ENCODE measurements at places on chromosomes 5 and 9.

GRCh38 chr9:133959966-133960567 is 32.1 kb downstream of the VAV2 start:
- no peak for DNase-seq

DNA sequence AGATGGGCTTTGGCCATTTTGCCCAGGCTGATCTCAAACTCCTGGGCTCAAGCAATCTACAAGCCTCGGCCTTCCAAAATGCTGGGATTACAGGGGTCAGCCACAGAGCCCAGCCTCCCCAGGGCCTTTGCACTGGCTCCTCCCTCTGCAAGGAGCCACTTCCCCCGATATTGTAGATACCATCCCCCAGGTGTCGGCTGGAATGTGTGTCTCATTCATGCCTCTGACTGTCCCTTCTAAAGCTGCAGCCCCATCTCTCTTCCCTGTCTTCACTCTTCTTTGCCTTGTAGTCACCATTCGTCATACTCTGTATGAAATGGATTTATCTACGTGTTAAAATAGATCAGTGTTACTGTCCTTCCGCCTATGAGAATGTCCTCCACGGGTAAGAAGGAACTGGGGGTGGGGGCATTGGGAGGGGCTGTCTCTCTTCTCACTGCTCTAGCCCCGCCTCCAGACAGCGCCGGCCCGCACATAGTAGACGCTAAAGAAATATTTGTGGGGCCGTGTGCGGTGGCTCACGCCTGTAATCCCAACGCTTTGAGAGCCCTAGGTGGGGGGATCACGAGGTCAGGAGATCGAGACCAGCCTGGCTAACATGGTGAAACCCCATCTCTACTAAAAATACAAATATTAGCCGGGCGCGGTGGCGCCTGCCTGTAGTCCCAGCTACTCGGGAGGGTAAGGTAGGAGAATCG is 68.5 kb downstream of the LMX1B start:
- no peak for DNase-seq

DNA sequence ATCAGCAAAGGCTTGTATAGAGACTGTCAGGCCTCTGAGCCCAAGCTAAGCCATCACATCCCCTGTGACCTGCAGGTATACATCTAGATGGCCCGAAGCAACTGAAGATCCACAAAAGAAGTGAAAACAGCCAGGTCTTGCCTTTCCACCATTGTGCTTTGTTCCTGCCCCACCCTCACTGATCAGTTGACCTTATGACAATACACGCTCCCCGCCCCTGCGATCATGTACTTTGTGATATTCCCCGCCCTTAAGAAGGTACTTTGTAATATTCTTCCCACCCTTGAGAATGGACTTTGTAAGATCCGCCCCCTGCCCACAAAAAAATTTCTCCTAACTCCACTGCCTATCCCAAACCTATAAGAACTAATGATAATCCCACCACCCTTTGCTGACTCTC is 18.6 kb upstream of the NPM1 start:
- DNase-seq = no peak

- no peak for DNase-seq
Observed at GRCh38 chr5:171534043-171534895, 114.8 kb downstream of the FGF18 start.

GRCh38 chr5:141149812-141150211 is at the start of gene PCDHB6:
Gene PCDHB6 (plus strand): TSS chr5:141150057. CDS start chr5:141150258, 201 bp downstream.
- DNase-seq = peak; percentile 23

GRCh38 chr5:167725741-167726140 is 565.7 kb upstream of the WWC1 start:
- DNase-seq = no peak

GRCh38 chr9:31027678-31028077 is 1356.8 kb upstream of the ACO1 start:
- no peak for DNase-seq

- DNase-seq = no peak
Observed at GRCh38 chr5:158285698-158286097, 426.8 kb upstream of the CLINT1 start.

DNA sequence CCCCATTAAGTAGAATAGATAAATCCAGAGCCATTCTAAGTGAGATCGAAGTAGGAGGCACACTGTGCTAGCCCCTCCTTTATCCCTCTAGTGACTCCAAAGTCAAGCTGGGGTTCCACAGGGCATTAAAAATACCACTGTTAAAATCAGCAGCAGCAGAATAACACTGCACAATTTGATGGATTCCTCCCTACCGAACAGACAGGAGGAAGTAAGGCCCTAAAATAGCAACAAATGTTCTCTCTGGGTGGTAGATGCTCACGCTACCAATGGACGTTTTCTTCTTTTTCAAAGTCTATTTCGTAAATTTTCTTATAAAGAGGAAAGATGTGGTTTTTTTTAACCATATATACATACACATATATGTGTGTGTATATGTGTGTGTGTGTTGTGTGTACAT is 54.4 kb downstream of the FBXW11 start:
- DNase-seq = no peak

DNA sequence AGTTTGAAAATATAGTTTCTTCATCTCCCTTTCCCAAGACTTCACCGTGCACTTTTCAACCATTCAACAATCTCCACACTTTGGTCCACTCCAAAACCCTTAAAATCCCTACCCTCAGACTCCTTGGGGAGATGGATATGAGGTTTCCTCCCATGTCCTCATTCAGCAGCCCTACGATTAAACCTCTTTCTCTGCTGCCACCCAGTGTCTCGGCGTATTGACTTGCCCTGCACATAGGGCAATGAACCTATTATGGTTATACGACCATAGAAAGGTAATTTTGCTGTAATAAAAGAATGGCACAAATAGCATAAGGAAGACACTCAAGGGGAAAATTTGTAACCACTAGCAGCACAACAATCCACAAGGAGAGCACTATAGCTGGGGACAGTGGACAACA is 803.5 kb downstream of the TLE1 start:
- no peak for DNase-seq

DNA sequence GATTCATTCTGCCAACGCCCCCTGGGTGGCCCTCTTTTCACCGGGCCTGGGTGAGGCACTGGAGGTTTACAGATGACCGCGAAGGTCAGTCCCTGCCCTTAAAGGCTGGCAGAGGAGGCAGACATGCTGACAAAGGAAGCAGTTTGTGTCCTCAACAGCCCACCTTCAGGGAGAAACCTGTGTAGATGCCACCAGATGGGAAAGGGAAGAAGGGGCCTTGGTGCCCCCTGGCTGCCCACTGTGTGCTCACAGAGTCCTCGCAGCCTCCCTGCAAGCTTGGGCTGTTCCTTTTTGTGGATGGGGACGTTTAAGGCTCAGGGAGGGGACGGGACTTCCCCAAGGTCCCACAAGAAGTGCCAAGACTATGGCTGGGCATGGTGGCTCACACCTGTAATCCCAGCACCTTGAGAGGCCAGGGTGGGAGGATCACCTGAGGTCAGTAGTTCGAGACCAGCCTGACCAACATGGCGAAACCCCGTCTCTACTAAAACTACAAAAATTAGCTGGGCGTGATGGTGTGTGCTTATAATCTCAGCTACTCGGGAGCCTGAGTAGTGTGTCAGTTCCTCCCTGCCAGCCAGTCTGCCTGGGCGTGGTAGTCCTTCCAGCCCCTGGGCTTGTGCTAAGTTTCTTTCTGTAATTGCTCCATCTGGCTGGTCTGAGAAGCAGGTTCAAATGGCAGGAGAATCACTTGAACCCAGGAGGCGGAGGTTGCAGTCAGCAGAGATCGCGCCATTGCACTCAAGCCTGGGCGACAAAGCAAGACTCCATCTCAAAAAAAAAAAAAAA is 36.2 kb downstream of the NEK6 start:
- no peak for DNase-seq

DNA sequence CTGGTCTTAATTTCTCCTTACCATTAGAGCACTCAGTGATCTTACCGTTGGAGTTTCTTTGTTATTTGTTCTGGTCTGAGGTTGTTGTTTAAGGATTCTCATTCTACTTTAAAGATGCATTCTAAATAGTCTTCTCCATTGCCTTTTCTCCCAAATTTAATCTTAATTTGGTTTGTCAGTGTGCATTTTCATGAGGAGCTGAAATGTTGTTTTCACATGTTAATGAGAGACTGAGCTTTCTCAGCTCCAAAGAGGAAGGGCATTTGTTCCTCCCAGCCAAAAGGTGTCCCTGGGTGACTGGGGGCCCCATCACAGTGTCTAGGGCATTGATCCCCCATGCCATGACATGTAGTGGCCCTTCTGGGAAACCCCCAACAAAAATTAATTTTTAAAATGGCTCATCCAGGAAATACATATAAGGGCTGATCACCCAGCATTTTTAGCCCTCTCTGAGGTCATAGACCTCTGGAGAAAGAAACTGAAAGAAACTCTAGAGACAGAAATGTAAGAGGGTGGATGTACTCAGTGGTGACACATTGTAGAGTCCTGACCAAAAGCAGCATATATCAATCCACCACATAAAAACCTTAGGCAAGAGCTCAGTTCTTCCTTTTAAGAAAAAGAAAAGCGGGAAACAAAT is 240.4 kb upstream of the RAI14 start:
- no peak for DNase-seq

- no peak for DNase-seq
Observed at GRCh38 chr9:87884578-87885459, 2.1 kb downstream of the SPATA31E1 start.

GRCh38 chr5:168072665-168073064 is 218.8 kb upstream of the WWC1 start:
- DNase-seq = no peak

DNA sequence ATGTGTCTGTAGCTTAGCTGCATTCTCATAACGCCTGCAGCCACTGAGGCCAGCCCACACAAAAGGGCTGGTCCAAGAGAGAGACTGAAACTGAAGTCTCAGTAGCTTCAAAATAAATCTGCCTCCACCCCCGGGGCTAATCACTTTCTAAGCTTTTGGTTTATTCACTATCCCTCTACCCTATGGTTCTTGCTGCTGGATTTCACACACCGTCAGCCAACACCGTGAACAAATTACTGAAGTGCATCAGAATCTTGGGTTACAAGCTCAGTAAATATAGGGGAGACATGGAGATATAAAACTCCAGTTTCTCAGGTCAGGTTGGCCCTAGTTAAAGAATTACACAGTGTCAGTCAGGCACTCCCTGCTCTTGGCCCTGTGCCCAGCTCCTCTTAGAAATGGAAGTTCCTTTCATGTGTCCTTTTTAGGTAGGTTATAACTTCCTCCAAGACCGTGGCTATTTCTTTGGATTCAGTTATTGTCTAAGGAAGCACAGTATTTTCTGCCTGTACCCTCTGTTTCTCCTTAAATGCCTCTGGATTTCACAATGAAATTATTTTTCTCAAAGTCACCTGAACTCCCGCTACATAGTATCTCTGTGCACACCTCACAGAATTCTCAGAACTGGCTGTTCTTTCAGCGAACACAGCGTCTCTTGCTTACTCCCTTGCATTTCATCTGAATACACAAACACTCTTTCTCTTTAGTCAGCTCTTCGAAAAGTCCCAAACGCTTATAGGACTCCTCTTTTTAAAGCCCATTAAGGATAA is 112.5 kb downstream of the FAM174A start:
- DNase-seq = no peak

GRCh38 chr5:103275851-103276250 is 17.3 kb downstream of the MACIR start:
- no peak for DNase-seq

DNA sequence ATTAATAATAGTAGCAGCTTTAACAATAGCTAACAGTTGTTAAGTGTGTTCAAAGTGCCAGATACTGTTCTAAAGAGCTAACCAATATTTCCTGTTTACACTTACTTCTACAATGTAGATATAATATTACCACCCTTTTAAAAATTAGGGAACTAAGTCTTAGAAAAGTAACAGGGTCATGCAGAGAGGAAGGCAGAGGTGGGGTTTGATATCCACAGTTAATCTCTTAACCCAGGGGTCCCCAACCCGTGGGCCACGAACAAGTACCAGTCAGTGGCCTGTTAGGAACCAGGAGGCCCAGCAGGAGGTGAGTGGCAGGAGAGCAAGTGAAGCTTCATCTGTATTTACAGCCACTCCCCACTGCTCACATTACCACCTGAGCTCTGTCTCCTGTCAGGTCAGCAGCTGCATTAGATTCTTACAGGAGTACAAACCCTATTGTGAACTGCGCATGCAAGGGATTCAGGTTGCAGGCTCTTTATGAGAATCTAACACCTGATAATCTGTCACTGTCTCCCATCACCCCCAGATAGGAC is 89.1 kb downstream of the ACTL7B start:
- no peak for DNase-seq

- no peak for DNase-seq
Observed at GRCh38 chr5:133325864-133326263, 274.1 kb downstream of the HSPA4 start.

- no peak for DNase-seq
Observed at GRCh38 chr5:80676706-80677105, 21.9 kb upstream of the DHFR start.

GRCh38 chr5:179793468-179794139 is at the start of gene LTC4S:
Gene LTC4S (plus strand): TSS chr5:179793986. CDS start chr5:179794081, 95 bp downstream.
- no peak for DNase-seq

DNA sequence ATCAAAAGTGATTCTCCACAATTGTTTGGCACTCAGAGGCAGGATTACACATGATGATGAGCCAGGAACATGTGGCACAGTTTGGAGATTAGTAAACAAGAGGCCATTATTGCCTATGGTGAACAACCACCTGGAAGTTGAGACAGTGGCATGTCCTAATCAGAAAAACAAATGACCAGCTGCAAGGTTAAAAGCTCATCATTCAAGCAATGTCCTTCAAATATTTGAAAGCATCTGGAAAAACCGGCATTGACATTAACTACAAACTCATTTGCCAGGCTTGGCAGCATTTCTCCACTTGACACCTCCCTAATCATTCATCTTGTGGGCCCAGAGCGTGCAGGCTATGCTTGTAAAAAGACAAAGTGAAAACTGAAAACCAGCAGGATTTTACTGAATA is 80.6 kb upstream of the MEGF10 start:
- no peak for DNase-seq

DNA sequence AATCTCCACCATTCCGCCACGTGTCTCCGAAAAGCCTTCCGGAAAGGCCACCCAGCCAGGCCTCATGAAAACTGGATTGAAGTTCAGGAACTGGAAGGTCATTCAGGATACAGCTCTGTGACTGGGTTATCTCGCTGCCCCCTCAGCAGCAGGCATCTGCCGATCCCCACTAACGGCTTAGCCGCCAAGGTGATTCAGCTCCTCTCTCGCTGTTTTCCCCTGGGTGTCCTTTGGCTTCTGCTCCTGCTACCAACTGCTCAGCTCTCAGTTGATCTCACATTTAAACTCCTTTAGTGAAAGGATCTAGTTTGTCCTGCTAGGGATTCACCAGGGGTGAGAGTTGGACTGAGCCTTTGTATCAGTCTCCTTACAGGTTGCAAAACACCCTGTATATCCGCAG is 2.2 kb upstream of the GDNF start:
- DNase-seq = no peak

- no peak for DNase-seq
Observed at GRCh38 chr5:54148067-54148845, 162.1 kb downstream of the ARL15 start.

- DNase-seq = no peak
Observed at GRCh38 chr5:27734838-27735237, 696.5 kb upstream of the CDH9 start.

DNA sequence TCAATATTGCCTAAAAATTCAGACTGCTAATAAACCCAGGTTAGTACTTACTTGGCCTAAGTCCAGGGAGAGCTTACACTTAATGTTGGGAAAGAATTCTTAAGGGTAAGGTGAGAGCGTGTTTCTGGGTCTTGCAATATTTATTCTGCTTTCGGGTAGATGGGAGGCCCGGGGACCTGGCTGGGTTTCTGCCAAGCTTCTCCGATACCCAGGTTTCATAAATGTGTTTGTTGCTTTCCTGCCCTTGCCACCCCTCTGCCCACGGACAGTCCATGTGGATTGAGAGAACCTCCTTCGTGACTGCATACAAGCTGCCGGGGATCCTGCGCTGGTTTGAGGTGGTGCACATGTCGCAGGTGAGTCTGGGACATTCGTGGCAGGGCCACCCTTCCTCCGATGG is 48.4 kb upstream of the FOXI1 start:
- no peak for DNase-seq
